SIG-M5 (cell line): ENCODE measurements at places on chromosomes 1 and 21.

DNA sequence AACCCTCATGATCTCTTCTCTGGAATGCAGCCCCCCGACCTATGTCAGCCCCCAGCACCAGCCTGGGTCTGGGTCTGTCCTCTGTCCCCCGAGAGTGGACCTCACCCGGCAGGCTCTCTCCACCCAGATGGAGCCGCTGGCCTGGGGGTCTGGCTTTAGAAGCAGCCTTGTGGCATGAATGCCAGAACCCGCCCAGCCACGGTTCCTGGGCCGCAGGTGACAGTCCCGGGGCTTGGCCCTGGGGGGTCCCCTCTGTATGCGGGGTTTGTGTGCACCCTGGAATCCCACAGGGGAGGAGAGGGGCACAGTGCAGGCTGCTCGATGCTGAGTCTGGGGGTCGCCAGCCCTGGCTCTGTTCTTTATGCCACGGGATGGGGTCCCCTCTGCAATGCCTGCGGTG is 96.0 kb upstream of the ACTRT2 start:
- DNase-seq: no peak

GRCh38 chr1:26067432-26067911 is at the start of gene TRIM63:
TSS of gene TRIM63 (minus strand) at chr1:26067630. CDS start at chr1:26067494, 136 bp downstream.
- DNase-seq: no peak

DNA sequence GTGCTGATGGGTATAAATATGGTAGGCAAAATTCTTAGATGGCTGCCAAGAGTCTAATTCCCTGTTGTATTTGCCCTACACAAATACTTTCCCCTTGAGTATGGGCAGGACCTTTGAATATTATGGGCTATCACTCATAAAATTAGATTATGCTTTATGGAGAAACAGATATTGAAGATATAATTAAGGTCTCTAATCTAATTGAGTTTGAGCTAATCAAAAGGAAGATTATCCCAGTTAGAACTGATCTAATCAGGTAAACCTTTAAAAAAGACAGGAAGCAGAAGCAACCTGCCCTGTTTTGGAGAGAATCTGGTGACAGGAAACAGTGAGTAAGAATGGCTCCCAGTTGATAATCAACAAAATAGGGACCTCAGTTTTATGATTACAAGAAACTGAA is 609.0 kb upstream of the PRMT6 start:
- DNase-seq: no peak

DNA sequence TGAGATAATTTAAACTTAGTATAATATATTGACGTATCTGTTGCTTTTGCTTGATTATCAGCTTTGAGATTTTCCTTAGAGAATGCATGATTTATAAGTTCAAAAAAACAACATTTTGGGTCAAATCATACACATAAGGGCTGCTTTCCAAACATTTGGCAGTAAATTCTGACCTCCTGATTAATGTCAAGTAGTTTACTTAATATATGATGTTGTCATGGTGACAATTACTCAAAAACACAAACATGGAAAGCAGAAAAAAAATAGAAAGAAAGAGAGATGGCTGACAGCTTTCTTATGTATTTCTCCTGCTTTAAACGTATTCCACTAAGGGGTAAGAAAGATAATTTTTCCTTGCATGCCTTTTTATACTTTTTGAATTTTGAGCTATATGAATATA is 258.2 kb upstream of the C1orf105 start:
- no peak for DNase-seq

GRCh38 chr1:28580722-28581530 is 11.1 kb upstream of the RAB42 start:
- no peak for DNase-seq

DNA sequence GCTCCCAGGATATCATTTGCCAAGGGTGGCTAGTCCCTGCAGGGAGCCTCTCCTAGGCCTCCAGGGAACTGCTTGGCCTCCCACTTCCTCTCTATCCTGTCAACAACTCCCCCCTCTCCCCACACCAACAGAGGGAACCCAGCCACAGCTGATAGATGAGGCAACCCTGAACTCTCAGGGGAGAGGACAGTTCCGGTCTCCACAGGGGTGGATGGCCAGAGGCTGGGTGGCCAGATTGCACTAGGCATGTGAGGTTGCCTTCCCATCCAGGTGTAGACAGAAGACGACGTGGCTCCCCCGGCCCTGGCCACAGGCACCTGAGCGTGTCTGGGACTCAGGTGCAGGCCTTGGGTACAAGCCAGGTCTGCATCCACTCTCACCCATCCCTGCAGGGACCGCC is 53.3 kb downstream of the TOR1AIP2 start:
- no peak for DNase-seq
